ENCODE measurements at places on chromosomes 4 and X.

GRCh38 chr4:100348473-100348872 is 158.2 kb upstream of the DDIT4L start:
- no peak for DNase-seq

- DNase-seq = no peak
Observed at GRCh38 chr4:153764601-153765368, 5.0 kb upstream of the RNF175 start.

- no peak for DNase-seq
Observed at GRCh38 chrX:17012465-17012864, 66.0 kb downstream of the REPS2 start.

DNA sequence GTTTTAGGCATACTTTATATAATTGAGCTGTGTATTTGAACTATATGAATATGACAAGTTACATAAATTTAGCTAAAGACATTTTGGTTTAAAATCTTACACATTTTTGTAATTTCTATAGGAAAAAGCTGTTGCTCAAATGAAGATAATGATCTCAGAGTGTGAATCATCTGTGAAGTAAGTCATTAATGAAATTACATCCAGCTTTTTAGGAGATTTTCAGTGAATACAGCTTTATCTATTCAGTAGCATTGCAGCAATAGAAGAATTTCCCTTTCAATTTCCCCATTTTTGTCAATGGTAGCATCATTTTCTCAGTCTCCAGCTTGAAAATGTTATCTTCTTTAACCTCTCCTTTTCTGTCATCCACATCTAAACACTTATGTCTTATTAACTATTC is 59.5 kb downstream of the CEP135 start:
- no peak for DNase-seq

- DNase-seq = no peak
Observed at GRCh38 chr4:148923881-148924280, 481.7 kb upstream of the NR3C2 start.

GRCh38 chr4:183658362-183659028 is 490 bp downstream of the RWDD4 start:
- DNase-seq = peak; percentile 1

DNA sequence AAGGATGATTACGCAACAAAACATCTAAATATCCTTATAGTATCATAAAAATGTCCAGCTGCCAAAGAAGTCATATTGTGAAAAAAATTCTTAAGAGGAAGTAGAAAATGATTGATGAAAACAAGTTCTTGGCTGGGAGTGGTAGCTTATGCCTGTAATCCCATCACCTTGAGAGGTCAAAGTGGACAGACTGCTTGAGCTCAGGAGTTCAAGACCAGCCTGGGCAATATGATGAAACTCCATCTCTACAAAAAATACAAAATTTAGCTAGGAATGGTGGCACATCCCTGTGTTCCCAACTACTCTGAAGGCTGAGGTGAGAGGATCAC is 577.6 kb downstream of the KLHL13 start:
- DNase-seq = no peak

- DNase-seq = no peak
Observed at GRCh38 chr4:166822386-166822785, 411.9 kb downstream of the SPOCK3 start.

DNA sequence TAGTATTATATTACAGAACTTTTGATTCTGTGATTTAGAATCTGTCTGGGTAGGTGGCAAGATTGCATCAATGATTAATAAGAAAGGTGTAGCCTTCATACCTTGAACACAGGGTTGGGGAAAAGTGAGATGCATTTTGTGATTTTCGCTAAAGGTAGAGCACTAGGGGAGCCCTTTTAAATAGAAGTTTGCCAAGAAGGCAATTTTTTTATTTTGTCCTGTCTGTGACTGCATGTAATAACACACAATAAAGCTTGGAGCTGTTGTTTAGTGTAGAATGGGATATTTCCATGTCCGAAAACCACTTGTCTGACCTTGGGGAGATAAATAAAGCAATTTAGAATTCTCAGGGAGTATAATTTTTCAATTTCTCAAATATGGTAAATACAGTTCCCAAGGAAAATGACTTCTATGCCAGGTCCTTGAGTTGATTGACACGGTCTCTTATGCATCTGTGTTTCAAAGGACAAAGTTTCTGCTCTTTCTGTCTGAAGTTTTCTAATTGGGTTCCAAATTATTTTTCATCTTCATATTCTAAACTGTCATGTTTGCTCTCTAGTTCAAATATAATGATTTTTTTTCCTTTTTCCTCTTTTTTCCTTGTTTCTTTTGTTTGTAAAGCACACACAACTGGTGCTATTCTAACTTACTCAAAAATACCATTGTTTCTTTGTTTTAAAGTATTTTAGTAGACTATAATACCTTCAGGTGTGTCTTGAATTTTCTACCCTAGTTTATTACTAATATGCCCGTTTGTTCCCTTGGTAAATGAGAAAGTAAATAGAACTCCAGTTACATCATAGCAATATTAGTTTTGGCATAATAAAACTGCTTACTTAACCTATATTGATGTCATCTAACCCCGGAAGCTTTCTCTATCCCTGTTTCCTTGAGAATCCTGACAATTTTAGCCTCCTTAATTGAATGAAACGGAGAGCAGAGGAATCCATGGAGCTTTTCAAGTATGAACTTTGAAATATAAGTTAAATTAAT is 87.8 kb upstream of the BMPR1B start:
- no peak for DNase-seq

- DNase-seq = no peak
Observed at GRCh38 chr4:153045111-153045982, 109.2 kb downstream of the FHDC1 start.

DNA sequence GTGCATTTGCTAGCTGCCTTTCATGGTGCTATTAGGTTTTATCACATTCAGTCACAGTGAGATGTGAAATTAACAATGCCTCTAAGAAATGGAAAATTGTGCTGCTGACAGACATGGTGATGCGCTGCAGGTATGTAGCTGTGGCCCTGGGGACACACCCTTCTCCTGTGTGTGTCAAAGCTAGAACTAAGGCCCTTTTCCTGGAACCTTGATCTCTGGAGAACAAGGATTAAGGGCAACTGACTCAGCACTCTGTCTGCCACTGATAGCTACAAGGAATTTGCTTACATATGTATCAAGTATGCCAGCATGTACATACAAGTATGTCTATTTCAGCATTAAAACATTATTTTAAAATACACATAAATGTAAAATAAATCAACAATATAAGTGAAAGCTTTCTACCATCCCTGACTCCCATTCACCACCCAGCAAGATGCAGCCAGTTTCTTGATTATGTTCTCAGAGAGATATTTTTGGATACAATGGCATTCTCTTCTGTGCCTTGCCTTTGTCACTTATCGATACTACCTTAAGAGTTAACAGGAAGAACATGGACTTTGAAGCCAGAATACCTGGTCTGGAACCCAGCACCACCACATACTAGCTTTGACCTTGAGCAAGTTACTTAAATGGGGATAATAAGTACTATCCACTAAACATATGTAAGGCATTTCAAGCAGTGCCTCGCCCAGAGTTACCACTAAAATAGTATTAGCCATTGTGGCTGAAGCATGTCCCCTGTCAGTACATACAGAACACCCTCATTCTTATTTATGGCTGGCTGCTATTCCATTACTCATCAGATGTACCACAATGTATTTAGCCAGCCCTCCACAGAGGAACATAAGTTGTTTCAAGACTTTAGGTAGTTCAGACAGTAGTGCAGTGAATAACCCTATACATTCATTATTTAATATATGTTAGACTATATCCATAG is 68.5 kb downstream of the NPNT start:
- no peak for DNase-seq

DNA sequence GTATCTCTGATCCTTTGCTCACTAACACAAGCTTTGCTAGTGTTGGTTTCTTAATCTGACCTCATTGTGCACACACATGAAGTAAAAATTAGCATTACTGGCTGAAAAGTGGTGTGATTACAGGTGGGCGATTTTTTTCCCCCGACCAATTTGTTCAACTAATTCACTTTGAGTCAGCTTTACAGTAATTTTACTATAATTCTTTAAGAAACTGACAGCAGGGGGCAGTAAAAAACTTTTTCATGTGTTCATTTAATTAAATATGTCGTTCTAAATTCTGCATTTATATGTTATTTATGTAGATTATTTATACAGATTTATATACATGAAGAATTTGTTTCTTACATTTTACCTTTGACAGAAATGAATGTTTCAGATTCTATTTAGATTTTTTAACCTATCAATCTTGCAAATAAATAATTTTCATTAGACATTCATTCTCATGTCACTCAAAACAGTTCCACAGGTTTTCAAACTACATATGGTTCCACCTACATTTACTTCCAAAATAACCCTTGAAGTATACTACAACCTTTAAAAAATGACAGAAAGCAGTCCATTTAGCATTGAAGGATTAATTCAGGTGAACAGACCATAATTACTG is 17.5 kb downstream of the PALLD start:
- DNase-seq = no peak

GRCh38 chrX:8657883-8658282 is 74.1 kb downstream of the ANOS1 start:
- no peak for DNase-seq

DNA sequence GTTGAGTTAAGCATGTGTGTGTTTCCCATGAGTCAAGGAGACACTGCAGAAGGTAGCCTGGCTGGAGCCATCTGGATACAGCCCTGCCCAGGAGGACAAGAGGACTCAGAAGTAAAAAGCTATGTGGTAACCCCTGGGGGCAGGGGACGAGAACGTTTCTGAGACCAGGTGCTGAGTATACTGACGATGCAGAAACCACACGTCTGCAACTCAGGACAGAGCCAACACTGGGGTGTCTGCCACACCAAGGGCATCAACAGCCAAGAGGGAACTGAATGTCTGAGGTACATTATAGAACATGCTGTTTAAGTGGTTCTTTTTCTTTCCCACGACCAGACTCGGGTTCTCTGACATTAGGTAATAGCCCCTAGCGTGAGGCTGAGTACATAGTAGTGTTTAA is 94.1 kb upstream of the GPR34 start:
- no peak for DNase-seq

DNA sequence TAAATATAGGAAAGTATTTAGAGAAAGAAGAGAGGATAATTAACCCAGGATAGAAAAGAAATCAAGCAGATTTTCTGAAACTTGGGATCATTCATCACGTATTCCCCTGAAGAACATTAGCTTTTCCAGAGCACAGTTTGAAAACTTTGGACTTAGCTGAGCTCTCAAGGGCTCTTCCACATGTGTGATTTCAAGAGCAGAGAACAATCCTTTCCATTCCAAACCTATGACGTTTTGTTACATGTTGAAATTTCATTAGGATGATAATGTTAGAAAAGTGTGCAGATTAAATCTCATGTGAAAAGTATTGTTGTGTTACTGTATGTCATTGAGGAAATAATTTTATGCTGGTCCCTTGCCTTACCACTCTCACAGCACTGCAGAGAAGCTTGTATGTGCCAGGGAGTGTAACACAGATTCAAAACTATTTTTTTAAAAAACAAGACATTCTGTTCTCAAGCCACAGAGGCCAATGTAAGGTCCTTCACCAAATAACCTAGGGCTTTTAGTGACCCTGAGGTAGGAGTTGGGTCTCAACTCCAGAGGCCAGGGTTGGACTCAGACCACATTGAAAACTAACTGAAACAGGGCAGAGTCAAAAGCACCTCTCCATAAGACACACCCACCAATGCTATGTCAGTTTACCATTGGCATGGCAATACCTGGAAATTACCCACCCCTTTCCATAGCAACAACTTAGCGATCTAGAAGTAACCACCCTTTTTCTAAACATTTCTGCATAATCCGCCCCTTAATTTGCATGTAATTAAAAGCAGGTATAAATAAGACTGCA is 141.3 kb downstream of the ANXA5 start:
- no peak for DNase-seq

GRCh38 chr4:138894709-138895108 is 120.9 kb upstream of the NOCT start:
- no peak for DNase-seq

- no peak for DNase-seq
Observed at GRCh38 chrX:3763111-3763510, 49.7 kb upstream of the PRKX start.

Data from stimulated activated CD8-positive, alpha-beta memory T cell treated with anti-CD3 and anti-CD28 coated beads, Interleukin-7, amount 100 ng/mL, for 1 hour (primary cell).